ENCODE measurements at places on chromosomes 4 and X.

DNA sequence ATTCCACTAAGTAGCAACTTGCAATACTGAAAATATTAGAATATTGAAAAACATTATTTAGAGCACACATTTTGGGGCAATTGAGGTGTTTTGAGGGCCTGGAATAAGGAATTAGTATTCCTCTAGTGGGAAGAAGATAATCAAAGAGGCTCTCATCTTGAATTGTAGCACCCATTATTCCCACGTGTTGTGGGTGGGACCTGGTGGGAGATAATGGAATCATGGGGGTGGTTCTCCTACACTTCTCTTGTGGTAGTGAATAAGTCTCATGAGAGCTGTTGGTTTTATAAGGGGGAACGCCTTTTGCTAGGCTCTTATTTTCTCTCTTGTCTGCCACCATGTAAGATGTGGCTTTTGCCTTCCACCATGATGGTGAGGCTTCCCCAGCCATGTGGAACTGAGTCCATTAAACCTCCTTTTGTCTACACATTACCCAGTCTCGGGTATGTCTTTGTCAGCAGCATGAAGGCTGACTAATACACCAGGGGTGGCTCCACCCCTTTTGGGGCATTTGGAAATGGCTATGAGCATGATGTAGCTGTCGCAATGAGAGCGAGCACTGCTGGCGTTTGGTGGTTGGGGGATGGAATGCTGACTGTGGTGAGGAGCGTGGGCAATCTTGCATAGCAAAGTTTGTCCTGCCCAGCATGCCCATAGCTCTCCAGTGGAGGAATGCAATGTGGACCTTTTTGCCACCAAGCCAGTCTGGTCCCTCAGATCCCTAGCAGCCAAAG, 308.2 kb downstream of the FRMPD4 start:
- no peak for DNase-seq

DNA sequence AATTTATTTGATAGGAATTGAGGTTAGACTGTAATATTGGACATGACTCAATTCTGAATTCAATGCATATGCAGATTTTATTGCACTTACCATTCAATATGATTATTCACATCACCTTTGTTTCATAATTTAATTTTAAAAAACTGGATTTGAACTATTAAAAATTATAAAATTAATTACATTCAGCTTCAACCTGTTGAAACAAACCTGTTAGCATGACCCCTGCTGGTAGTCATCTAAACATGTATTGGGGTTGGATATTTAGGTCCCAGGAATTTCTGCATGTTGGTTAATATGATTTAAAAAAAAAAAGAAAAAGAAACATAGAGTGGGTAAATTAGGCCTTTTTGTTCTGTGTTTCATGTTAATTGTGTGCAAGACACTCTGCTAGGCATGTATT, 85.9 kb downstream of the ARSJ start:
- peak; percentile 40 for DNase-seq

GRCh38 chr4:154590329-154591006, at the start of gene FGA:
Gene FGA, minus strand, starts transcription at chr4:154590742. Its CDS starts 55 bp downstream, at chr4:154590687.
- DNase-seq: no peak

DNA sequence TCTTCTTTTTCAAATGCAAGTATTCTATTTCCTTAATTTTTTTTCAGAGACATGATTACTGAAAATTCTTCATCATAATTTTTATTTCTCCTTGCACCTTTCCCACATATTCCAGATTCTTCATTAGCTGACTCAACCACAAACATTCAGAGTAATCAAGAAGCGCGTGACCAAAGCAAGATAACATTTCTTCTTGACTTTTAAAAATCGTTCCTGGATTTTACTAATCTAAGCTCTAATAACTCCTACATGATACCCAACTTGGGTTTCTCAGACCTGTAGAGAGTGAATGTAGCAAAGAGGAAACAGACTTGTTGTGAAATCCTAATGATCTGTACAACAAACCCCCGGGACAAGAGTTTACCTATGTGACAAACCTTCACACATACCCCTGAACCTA, 615.0 kb downstream of the TMA16 start:
- DNase-seq: no peak

GRCh38 chr4:38015886-38016515, 55.8 kb downstream of the PTTG2 start:
- DNase-seq: no peak

DNA sequence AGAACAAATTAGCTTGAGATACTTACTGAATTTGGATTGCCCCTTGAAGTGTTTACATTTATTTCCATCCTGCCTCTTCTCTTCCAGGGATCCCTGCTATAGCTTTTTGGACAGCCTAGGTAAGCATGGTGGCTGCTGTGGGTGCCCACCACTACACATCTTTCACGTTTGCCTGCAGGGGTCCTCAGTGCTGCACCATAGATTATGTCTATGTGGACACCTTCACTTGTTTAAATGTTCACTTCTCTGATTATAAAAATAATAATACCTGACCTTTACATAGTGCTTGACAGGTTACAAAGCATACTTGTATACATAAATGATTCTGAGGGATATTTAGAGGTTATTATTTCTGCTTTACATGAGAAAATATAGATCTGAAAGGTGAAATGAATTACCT, 67.9 kb upstream of the SLC4A4 start:
- peak; percentile 63 for DNase-seq

GRCh38 chr4:25347473-25347872, 29.6 kb upstream of the ANAPC4 start:
- DNase-seq: no peak

GRCh38 chr4:81989202-81989601, 384.6 kb downstream of the HNRNPD start:
- no peak for DNase-seq

DNA sequence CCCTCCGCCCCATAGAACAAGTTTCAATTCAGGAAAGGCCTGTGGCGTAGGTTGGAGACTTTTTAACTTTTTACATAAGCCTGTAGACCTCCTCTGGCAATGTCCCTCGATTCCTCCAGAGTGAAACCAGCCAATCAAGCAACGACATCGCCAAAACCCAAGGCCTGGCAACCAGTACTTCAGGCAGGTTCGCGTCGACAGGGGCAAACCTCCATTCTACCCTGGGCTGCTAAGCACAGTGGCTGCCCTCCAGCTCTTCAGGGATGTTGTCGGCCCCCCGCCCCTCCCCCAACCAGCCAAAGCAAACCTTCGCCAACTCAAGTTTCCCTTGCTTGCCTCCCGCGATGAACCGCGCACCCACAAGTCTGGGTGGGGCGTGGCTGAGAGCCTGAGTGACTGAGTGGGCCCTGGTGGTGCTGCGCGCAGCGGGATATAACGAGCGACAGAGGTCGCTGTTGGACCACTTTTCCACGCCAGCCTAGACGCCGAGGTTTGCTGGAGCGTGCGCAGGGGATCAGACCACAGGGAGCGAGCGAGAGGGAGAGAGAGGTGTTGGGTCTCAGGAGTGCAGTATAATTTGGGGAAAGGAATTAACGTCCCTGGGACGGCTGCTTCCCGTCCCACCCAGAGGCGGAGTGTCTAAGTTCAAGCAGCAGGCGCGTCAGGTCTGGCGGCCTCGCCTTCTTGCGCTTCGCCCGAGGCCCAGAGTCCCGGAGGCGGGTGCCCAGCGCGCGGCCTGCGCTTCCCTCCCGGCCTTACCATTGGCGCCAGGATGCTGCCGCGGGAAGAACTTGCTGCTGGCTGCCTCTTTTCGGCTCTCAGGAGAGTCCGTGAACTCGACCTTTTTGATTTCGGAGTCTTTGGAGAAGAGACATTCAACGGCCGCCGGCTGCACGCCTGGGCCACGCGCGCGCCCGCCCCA, 9.0 kb upstream of the PITX2 start:
- peak; percentile 88 for DNase-seq

DNA sequence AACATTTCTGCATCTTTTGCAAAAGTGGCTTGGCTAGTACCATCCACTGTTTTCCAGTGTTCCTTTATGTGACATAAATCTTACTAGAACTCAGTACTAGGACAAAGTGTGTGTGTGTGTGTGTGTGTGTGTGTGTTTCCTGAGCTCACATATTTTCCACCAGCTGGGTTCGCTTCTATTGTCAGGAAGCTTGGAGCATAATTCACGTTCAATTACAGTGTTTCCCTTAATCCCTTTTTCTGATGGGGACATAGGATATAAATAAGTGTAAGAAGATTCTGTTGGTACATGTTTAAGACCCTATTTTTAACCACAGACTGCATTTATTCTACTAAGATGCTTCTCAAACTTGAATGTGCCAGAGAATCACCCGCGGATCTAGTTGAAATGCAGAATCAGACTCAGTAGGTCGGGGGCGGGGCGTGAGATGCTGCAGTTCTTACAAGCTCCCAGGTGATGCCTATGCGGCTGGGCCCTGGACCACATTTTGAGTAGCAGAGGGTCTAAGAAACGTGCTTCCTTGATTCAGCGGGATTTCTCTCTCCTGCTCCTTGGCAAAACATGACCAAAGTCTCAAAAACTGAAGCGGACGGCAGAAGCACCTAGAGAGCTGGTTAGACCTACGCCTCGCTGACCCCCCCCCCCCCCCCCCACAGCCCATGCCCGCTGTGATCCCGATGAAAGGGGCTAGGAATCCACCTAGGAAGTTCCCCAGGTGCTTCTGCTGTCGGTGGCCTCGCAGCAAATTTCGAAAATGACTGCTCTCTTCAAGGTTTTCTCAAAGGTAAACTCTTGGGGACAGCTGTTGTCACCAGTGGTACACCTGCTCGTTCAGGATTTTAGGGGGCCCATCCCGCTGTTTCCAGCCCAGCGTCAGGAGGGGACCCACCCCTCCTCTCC, 797 bp downstream of the CD99L2 start:
- peak; percentile 40 for DNase-seq

- no peak for DNase-seq
Measured at GRCh38 chr4:180637616-180638015, 1605.6 kb upstream of the TENM3 start.

DNA sequence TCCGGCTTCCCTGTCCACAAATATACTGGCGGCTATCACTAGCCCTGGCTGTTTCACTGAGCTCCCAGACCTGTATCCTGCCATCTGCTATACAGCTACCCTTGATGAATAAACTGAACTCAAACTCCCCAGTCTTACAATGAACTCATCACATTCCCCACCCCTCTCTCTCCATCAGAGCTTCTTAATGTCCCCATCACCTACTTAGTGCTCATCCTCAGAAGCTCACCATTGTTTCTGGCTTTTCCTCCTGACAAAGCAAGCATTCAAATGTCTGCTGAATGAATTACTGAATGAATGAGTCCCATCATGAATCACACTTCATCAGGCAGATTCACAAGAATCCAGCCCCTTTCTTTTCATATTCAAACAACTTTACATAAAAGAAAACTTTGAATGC, 5.7 kb upstream of the DGAT2L6 start:
- DNase-seq: no peak

GRCh38 chr4:153023692-153024394, 87.7 kb downstream of the FHDC1 start:
- no peak for DNase-seq

DNA sequence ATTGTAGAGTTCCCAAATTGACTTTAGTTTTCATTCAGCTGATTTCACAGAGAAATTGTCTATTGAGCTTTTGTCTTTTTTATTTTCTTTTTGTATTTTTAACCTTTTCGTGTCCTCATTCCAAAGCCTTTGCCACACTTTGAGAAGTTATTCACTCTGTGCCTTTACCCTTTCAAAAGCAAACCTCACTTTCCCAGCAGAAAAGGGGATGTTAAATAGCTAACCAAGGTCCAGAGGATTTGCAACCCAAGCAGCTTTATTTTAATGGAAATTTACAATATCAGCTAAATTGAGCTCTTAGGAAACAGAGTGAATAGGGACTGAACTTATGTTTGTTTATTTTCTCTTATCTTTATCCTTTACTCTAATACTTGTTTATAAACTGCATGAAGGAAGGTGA, 428.8 kb downstream of the PCDH7 start:
- no peak for DNase-seq

DNA sequence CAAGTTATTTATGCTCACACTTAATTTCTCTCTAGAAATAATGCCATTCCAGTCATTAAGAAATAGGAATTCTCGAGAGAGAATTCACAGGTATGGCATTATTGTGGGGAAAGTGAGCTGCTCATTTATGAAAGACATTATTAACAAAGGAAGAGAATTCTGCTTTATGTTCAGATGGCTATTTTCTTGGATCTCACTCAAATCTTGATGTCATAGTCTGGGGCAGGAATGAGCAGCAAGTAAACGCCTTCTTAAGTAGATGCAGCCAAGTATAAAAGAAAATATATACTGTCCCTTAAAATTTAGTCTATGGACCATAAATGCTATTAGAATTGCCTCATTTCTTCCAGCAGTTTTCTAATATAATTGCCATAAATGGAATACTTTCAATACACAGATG, 58.2 kb upstream of the FBXW7 start:
- DNase-seq: no peak

DNA sequence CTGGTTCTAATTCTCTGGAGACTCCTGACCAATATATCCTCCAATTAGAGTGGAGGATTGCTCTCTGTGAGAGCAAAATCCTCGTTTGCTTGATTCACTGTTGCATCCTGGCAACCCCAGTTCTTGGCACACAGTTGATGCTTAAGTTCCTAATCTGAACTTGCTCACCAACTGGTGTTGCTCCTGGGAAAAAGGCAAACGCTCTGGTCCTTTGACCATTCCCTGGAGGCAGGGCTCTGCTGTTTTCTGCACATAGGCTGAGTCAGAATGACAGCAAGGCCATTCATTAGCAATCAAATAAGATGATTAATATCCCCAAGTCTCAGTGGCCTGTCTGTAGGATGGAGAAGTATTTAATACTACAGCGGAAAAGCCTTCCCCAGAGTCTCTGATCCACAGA, 172.7 kb upstream of the TBC1D9 start:
- DNase-seq: no peak

GRCh38 chr4:134297765-134298164, 96.2 kb upstream of the PABPC4L start:
- DNase-seq: no peak

- DNase-seq: no peak
Measured at GRCh38 chrX:9184211-9184610, 150.3 kb upstream of the FAM9B start.

GRCh38 chrX:47215291-47215900, 3.1 kb upstream of the CDK16 start:
- DNase-seq: no peak

DNA sequence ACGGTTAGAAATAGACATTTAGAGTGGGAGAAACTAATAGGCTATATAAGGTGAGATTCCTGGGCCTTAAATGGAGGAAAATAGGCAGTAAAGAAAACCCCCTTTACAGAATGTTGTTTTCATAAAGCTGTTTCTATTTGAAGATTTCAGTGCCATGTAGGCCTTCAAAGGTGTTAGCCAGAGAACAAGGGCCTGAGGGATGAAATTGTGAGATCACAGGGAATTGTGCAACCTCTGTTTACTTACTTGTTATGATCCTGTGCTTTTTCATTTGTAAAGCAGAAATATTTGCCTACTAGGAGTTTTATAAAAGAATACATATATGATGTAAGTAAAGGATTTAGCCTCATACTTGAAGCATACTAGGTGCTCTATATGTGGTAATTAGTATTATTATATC, 272.9 kb upstream of the ARX start:
- no peak for DNase-seq

- peak; percentile 12 for DNase-seq
Measured at GRCh38 chrX:623599-624315, 6.8 kb upstream of the SHOX start.

- DNase-seq: no peak
Measured at GRCh38 chrX:87105131-87105530, 412.5 kb upstream of the KLHL4 start.

- DNase-seq: no peak
Measured at GRCh38 chrX:83771664-83772063, 89.3 kb upstream of the CYLC1 start.

- DNase-seq: no peak
Measured at GRCh38 chr4:3043282-3044020, 30.9 kb downstream of the HTT-AS start.

GRCh38 chr4:15035159-15035558, 32.9 kb downstream of the CPEB2 start:
- DNase-seq: no peak

Data from NAMALWA (cell line).